ENCODE measurements at places on chromosomes 16 and 17. TPM values are rescaled to one million over a fixed set of nuclear protein-coding genes. Genes with fewer than 3 reads are reported as not detected.

GFAP gene
- under 0.01 TPM for total RNA-seq

ENO3 gene
- total RNA-seq: 1.4 TPM

FOXJ1 gene
- total RNA-seq: not detected

ZFHX3 gene
- total RNA-seq: 12.4 TPM

EVPLL gene
- total RNA-seq: 2.3 TPM

Measured in nasal cavity respiratory epithelium epithelial cell of viscerocranial mucosa (primary cell).